ENCODE measurements at places on chromosomes 5 and 9. TPM values are rescaled to one million over a fixed set of nuclear protein-coding genes. Genes with fewer than 3 reads are reported as not detected.

GRCh38 chr9:120242116-120242811, 337.7 kb downstream of the CDK5RAP2 start:
- no peak for DNase-seq

DNA sequence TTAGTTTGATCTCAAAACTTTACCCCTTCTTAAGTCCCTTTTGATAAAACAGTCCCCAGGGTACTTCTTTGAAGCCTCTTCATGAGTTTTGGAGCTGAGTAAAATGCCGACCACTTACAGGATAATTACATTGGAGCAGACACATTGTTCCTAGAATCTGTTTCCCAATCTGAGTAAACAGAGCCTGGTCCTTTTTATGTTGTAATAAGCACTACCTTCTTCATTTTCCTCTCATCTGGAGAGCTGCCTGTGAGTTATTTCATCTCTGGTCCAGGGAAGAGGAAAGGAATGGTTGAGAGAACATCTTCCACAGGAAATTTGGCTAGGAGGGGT, 26.3 kb upstream of the GALNT10 start:
- no peak for DNase-seq

GRCh38 chr9:4515958-4516375, 25.7 kb downstream of the SLC1A1 start:
- no peak for DNase-seq

The BTNL3 gene
- not detected for total RNA-seq

The PDLIM4 gene
- total RNA-seq: 0.72 TPM
